ENCODE measurements at places on chromosomes 6 and 20.
A peak's percentile ranks its signal among the peaks of the same experiment; 100 is the strongest.

DNA sequence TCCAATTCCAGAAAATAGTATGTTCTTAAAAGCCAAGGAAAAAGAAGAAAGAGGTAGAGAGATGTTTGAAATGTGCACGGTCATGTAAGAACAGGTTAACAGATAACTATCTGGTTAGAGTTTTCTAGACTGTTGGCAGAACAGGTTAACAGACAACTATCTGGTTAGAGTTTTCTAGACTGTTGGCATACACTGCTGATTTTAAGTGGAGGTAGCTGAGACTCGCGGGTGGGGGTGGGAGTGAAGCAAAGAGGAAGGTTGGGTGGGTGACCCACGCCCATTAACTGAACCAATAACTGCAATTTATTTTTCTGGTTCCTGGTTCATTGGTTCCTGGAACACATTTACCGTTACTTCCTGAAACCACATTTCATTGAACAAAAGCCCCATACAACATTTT, 157.5 kb downstream of the ELOVL4 start:
- no peak for DNase-seq

DNA sequence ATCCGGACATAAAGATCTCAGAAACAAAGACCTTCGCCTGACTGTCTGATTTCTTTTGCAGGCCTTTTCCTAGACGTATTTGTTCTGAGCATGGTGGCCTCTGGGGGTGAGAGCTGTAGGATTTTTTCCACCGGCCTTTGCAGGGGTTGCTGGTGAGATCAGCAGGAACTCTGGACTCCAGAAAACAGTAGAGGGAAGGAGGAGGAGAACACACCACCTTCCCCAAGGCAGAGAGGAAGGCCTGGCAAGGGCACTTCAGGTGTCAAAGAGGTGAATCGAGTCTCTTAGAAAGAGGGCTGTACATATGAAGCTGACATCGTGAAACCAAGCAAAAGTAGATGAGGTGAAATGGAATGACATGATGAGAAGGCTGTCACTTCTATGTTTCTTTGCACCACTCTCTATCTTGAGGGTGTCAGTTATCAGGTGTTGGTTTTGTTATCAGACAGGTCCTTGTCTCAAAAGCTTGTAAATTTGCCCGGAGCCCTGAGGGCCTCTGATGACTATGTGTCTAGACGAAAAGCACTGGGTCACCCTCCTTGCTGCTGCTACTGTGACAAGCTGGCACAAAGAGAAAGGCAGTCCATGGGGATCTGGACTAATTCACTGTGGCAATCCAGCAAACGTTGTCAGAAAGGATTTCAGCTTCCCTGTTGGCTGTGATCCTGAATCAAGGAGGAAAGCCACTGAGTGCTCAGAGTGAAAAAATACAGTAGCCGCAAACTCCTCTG, 91.3 kb upstream of the MAP3K7 start:
- DNase-seq = no peak

DNA sequence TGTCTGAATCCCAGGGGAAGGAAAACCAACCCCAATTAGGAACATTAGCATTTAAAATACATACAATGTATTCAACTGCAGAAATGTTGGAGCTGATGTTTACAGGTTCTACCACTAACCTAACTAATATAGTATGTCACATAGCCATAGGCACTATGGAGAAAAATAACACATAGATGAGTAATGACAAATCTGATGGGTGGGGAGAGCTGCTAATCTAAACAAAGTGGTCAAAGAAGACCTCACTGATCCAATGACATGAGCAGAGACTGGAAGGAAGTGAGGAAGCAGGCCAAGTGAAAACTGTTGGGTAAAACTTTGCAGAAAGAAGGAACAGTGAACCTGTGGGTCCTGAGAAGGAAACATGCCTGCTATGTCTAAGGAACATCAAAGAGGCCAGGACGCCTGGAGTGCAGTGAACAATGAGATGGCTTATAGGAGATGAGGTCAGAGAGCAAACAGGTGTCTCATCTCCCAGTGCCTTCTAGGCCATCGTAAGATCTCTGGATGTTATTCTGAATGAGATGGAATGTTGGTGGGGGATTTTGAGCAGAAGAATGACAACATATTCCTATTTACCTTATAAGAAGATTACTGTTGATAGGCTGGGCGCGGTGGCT, 135.7 kb downstream of the ALDH8A1 start:
- DNase-seq = no peak

GRCh38 chr6:139894271-139894670, 519.8 kb upstream of the CITED2 start:
- DNase-seq = no peak

- no peak for DNase-seq
Observed at GRCh38 chr6:30757261-30757904, 13.0 kb upstream of the IER3 start.

GRCh38 chr6:20509212-20509611, 25.0 kb upstream of the CDKAL1 start:
- DNase-seq = no peak

DNA sequence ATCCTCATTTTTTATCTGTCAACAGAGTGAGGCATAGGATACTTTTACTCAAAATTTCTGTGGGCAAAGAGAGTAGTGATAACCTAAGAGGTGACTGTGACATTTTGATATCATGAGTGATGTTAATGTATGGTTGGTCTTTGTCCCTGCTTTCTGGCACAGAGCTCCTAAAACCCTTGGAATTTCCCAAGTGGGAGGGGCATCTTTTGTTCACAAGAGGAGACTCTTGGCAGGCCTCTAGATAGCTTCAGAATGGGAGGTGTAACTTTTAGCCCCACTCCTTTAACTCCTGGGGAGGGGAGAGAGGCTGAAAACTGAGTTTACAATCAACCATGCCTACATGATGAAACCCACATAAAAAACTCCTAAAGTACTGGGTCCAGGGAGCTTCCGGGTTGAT, 527.8 kb downstream of the RFPL4B start:
- no peak for DNase-seq

DNA sequence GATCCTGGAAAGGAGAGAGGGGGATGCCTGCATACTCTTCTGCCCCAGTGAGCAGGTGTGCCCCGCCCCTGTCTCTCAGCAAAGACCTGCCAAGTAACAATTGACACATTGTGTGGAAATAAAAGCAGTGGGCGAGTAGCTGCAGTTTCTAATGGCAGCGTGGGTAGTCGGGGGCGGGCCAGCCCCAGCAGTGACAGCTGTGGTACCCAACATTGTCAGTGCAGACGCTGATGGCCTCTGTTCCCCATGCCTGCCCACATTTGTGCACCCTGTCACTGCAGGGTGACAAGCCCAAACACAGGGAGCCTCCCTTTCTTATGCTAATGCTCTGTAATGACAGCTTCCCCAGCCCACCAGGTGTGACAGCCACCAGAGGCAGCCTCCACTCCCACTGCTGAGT, 491.7 kb downstream of the DHX35 start:
- no peak for DNase-seq

DNA sequence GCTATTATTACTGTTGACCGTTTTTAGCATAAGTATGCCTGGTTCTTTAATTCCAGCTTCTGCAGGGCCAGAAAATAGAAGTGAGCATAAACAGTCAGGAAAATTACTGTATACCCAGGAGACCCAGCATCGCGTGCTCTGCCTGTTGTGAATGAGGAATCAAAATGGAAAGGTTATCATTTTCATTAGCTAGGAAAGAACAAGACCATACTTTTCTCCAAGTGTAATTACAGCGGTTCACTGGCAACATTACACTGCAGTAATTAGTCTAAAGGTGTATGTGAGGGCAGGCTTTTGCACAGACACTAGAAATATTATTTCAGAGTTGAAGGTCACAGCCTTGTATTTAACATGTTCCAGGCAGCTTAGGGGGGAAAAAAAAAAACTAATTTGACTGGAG, 403.8 kb upstream of the SOX4 start:
- DNase-seq = no peak

DNA sequence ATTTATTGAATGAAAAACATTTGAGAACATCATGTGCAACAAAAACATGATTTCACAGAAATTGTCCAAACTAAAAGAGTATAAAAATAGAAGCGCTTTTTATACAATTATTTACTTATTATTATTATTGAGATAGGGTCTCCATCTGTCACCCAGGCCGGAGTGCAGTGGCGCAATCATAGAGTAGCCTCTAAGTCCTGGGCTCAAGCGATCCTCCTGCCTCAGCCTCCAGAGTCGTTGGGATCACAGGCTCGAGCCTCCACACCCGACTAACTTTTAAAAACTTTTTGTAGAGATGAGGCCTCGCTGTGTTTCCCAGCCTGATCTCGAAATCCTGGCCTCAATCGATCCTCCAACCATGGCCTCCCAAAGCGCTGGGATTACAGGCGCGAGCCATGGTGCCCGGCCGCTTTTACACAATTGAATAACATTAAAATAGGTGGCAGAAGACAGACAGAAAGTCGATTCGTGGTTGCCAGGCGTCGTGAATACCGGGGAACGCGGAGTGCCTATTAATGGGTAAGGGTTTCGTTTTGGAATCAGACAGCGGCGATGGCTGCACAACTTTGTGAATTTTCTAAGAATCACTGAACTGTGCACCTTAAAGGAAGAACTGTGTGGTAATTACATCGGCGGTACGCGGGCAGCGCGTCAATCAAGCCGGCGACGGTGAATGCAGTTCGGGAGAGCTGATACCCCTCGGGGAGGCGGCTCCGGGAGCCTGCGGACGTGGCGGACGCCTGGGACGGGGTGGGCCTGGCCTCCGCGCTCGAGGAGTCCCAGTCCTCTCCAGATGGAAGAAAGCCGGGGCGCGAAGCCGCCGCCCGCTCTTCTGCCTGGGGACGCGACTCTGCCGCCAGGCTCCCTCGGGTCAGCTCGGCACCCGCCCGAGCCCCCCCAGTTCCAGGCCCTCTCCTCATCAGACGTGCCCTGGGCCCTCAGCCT, 807 bp downstream of the TBC1D20 start:
- peak; percentile 56 for DNase-seq

- DNase-seq = no peak
Observed at GRCh38 chr6:68640491-68640835, 5.4 kb downstream of the ADGRB3 start.

- peak; percentile 20 for DNase-seq
Observed at GRCh38 chr6:132763269-132763668, 5.6 kb upstream of the VNN2 start.

DNA sequence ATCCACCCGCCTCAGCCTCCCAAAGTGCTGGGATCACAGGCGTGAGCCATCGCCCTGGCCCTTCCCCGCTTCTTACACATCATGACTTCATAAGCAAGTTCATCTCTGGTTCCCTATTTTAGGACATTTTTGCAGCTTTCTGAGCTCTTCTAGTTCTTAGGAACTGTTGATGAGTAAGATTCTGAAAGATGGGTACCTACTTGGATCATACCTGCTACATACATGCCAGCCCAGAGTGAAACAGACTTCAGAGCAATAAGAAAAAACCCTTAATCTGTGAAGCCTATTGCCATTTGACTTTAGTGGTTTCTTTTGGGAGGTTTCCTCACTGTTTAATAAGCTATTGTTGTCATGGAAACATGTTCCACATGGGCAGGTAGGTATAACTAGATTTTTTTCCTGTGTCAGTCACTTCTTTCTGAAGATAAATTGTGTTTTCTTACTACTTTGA, 27.9 kb upstream of the TMEM217 start:
- DNase-seq = no peak

DNA sequence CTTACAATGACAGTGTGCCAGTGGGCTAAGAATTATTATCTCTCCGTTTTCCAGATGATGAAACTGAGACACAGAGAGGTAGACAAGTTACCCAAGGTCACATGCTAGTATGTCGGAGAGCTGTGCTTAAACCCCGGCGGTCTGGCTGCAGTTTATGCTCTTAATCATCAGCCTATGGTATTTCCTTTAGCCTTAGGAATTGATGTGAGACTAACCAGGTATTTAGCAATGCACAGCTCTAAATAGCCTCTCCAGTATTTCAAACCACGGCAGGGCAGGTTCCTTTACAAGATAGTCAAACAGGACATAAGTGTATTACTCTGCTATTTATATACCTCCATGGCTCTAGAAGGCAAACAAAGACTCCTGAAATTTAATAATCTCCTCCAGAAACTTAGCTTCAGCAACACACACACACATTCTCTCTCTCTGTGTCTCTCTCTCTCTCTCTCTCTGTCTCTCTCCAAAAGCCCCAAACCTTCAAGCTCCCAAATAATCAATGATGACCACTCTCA, 142.0 kb upstream of the ZNF217 start:
- DNase-seq = no peak

Measured in activated naive CD4-positive, alpha-beta T cell treated with Interleukin-2 at 50 U/mL for 16 hours (primary cell).